ENCODE measurements at places on chromosomes 11 and 22.
A peak's percentile ranks its signal among the peaks of the same experiment; 100 is the strongest.

GRCh38 chr11:96049426-96049825 lies 125.5 kb upstream of the MTMR2 start:
- no peak for DNase-seq

- DNase-seq: peak; percentile 13
Measured at GRCh38 chr11:103497268-103497667, 388.0 kb downstream of the DYNC2H1 start.

DNA sequence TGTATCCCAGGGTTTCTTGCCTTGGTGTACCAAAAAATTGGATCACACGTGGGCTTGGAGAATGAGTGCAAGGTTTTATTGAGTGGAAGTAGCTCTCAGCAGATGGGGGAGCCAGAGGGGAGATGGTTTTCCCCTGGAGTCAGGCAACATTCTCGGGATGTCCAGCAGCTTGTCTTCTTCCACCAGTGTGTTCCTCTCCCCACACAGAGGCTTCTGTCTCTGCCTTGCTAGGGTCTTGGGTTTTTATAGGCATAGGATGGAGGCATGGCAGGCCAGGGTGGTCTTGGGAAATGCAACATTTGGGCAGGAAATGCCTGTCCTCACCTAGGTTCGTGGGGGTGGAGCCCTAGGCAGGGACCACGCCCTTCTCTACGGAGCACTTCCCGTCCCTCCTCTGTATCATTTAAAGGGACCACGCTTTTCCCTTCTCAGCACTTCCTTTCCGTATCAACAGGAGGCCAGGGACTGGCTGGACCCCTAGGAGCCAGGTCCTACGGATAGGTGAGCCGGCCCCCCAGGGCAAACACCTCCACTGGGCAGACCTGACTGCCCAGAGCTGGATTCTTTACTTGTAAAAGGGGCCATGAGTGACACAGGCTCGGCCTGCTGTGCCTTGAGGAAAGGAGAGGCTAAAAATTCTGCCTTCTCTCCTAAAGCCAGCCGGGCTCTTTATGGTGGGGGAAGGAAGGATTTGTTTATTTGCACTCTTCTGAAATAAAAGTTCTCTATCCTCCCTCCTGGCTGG lies 55.3 kb upstream of the CCDC188 start:
- peak; percentile 73 for DNase-seq

DNA sequence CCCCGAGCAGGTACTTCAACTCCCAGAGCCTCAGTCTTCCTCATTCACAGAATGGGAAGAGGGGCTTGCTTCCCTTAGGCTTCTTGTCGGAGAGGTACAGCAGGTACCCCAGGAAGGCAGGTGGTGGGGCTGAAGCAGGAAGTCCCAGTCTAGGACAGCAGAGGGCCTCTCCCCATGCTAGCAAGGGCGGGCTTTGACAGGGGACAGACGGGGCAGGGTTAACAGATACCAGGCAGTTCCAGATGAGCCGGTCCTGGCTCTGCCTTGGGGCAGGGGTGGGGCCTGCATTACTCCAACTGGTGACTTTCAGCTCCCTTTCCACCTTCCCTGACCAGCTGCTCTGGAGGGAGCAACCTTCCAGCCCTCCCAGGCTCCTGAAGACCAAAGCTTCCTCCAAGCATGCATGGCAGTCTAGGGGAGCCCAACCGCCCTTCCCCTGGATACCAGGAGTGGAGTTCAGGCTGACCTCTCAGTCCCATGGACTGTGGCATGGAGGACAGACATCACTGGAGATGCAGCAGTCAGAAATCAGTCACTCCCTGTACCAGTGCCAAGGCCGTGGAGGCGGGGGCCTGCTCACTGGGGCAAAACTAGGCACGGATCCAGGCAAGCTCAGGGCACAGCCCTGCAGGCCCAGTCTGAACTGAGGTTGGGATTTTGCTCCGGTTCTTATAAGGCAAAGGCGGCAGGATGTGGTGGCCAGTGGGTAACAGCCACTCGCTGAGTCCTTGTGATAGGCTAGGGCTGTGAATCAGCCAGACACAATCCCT lies 60.5 kb downstream of the NAT10 start:
- DNase-seq: no peak

- no peak for DNase-seq
Measured at GRCh38 chr11:7450836-7451235, 34.5 kb upstream of the OLFML1 start.

GRCh38 chr11:10261821-10262220 lies 32.2 kb downstream of the SBF2 start:
- no peak for DNase-seq
